ENCODE measurements at places on chromosomes 7 and 10.

- no peak for DNase-seq
Observed at GRCh38 chr10:127522298-127522697, 26.8 kb upstream of the NPS start.

DNA sequence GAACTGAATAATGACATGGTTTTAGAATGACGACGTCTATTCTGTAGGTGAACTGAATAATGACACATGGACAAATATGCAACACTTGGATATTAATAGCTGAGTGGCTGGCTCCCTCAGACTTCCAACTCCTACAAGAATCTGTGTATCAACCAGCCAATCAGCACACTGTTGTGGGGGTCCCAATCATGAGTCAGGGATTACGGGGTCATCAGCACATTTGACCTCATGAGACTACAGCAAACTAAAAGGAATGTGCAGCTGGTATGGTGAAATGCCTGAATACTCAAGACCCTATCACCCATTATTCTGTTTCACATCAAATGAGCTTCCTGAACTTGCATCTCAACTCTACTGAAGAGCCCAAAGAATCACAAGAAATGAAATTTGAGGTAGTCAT is 192.5 kb downstream of the ANK3 start:
- no peak for DNase-seq

DNA sequence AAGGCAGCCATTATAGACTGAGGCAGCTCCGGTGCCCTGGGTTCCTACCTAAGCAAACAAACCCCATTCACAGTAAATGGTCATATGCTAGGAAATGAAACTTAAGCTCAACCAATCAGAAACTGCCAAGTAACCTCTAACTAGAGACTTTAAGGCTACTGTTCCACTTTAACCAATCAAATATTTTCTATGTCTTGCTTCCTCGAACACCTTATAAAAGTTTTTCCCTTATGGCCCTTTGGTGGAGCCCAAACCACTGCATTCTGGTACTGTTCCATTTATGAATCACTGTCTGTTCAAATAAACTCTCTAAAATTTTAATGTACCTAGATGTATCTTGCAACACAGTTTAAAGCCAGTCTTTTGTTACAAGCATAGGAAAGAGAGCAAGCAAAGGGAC is 361.1 kb downstream of the HGF start:
- no peak for DNase-seq

GRCh38 chr10:17793823-17794644 is 15.1 kb upstream of the MRC1 start:
- no peak for DNase-seq

GRCh38 chr7:154167051-154167450 is 114.9 kb downstream of the DPP6 start:
- no peak for DNase-seq

- DNase-seq: no peak
Observed at GRCh38 chr7:128275681-128276080, 34.6 kb downstream of the LEP start.

- DNase-seq: no peak
Observed at GRCh38 chr10:52965938-52966401, 193.4 kb upstream of the MBL2 start.

GRCh38 chr10:118045837-118046394 is 825 bp downstream of the RAB11FIP2 start:
- no peak for DNase-seq

- DNase-seq: peak; percentile 37
Observed at GRCh38 chr10:61993711-61994401, 92.4 kb downstream of the ARID5B start.

Measured in SK-N-MC (cell line).